ENCODE measurements at places on chromosomes 13 and 19.

DNA sequence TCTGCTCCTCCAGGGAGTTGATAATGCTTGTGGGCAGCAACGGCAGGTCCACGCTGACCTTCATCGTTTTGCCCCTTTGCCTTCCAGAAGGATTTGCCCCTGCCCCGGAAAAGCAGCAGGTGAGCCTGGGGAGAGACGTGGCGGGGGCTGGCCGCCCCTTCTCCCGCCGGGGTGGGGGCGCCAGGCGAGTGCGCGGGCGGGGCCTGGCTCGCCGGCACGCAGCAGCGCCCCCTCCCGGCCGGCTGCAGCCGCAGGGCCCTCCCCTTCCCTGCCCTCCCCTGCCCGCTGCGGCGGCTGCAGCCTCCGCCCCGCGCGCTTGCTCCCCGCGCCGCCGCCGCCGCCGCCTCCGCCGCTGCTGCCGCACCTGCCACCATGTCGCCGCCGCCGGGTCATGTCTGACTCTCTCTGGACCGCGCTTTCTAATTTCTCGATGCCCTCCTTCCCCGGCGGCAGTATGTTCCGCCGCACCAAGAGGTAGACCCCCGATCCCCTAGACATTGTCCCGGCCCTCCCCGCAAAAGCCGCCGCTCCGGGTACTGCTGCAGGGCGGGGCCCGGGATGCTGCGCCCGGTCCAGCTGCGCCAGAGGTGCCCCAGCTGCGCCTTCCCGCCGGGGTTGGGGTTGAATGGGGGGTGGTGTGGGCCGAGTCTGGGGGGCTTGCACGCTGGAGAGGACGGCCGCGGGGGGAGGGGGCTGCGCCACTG is at the start of gene MAST1:
TSS of gene MAST1 (plus strand) at position 334 of the 704 bp plus-strand sequence. CDS start at position 392, 58 bp downstream.
- DNase-seq = no peak

DNA sequence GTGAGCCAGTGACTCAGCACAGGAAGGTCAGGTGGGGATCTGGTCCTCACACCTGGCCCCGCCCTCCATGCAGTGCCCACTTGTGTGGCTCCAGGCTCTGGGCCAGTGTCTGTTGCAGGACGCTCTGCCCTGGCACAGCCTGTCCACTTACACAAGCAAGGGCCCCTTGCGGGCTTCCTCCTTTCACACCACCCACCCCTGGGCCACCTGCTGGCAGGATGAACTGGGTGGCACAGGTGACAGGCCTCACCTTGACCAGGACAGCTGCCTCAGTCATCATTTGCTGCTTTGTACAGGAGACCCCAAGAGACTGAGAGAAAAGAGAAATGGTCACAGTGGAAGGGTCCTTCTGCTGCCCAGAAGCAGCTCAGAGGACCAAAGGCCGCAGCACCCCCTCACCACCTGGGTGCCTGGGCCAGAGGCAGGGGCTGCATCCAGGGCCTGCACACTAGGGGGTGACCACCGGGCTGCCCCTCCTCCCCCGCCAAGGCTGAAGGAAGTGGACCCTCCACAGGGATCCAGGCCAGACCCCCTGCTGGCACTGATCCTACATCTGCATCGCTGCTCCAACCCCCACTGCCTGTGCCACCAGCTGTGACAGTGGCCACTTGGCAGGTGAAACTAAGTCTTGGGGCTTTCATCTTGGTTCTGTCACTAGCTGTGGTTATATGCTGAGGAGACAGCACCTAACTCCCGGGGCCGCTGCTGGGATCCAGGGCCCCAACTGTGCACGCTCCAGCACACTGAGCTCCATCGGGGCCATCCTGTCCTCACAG is 110.3 kb downstream of the TUBA3C start:
- DNase-seq = no peak

- DNase-seq = no peak
These were observed 19.7 kb upstream of the POP4 start for GRCh38 chr19:29586401-29586800.

GRCh38 chr13:38301236-38301635 is 48.4 kb upstream of the UFM1 start:
- DNase-seq = no peak

GRCh38 chr13:29830000-29830399 is 20.4 kb downstream of the UBL3 start:
- DNase-seq = no peak

DNA sequence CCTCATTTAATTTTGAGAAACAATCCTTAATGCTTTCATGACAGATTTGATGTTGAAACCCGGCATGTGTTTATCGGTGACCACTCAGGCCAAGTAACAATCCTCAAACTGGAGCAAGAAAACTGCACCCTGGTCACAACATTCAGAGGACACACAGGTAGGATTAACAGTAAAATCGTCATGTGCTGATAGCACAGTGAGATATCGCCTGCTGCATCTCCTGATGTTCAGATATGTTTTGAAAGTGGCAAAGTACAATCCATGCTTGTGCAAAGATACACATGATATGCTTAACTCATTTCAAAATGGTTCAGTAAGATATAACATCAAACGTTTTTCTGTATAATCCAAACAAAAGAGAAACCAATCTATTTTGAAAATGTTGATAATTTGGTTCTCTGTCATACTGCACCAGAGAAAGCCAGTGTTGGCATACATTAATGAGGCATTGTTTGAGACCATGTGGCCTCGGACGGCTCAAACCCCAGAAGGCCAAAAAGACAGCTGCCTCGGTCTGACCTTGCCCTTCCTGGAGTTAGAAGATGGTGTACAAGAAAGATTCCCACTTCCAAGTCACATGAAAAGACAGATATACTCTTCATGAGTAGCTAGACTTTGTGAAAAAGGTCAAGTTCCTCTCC is 76.2 kb downstream of the DHRS12 start:
- DNase-seq = no peak

GRCh38 chr19:1855828-1856255 is 7.5 kb downstream of the KLF16 start:
- no peak for DNase-seq

- no peak for DNase-seq
These were observed 6.2 kb downstream of the GPR4 start for GRCh38 chr19:45595814-45596213.

GRCh38 chr13:51999510-51999911 is 11.7 kb downstream of the ATP7B start:
- DNase-seq = no peak

DNA sequence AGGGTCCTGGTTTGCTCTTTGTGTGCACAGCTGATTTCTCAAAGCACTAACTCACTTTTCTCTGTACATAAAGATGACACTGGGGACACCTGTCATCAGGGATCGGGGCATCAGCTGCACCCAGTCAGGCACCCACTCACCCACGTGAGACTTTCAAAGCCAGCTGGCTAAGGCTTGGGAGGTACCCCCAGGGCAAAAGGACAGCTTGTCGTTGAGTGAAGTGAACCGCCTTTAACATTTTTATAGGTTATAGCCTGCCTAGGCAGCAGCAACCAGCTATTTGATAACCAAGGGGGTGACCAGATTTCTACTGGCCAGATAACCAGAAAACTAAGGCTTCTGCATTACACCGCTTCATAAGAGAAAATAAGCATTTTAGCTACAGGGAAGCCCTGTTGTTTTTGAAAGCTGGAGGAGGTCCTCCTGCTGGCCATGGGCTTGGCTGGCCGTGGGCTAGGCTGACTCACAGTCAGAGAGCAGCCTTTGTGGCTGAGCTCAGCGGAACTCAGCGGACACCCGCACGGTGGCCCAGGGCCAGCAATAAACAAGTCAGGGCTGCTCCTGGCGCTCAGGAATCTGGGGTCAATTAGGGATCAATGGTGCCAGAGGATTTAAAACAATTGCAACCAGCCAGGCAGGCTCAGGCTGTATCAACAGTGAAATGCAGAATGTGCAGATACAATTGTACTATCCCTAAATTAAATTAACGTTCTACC is 57.1 kb downstream of the ALOX5AP start:
- DNase-seq = no peak

- DNase-seq = no peak
These were observed 175.7 kb upstream of the UBL3 start for GRCh38 chr13:30026093-30026492.

DNA sequence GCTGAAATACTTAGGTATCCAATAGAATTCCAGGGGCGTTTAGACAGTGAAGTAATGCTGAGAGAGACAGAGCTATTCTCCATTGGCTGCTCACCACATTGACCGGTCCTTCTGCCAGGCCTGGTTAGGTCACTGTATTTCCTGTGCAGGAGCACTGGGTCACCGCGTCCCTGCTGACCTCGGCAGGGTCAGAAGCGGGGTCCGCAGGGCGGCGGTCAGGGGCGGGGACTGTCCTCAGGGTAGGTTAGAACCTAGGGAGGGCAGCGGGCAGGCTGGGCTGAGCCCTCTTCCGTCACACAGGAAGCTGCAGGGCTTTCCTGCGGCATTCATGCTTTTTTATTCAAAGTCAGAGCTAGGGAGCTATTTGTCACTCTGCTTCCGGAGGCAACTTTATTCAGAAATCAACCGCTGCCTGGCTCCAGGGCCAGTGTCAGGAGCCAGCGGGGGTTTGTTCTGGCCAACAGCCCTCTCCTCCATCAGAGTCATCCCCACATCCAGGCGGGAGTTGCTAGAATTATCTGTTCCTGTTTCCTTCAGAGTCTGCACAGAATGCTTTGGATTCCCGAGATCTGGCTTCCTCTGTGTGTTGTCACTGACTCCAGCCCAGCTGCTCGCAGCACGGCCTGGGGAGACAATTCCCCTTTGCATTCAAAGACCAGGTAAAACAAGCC is 81.2 kb upstream of the WASF3 start:
- DNase-seq = no peak

- no peak for DNase-seq
These were observed 4.3 kb downstream of the ZGLP1 start for GRCh38 chr19:10305139-10305806.

GRCh38 chr13:39186205-39186875 is 148.1 kb downstream of the NHLRC3 start:
- no peak for DNase-seq

DNA sequence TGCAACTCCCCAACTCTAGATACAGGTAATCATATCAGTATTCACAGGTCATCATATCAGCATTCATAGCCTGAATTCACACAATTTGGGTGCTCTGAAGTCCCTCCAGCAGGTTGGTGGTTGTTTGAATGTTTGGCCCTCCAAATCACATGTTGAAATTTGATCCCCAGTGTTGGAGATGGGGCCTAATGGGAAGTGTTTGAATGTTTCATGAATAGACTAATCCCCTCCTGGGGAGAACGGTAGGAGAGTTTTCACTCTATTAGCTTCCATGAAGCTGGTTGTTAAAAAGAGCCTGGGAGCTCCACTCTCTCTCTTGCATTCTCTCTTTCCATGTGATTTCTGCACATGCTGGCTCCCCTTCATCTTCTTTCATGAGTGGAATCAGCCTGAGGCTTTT is 288.6 kb upstream of the PCDH9 start:
- no peak for DNase-seq

- DNase-seq = no peak
These were observed 9.2 kb upstream of the ZNF358 start for GRCh38 chr19:7506385-7507328.

- no peak for DNase-seq
These were observed 125.0 kb upstream of the NBEA start for GRCh38 chr13:34816908-34817665.

GRCh38 chr13:23622985-23623384 is 52.8 kb downstream of the TNFRSF19 start:
- DNase-seq = no peak

DNA sequence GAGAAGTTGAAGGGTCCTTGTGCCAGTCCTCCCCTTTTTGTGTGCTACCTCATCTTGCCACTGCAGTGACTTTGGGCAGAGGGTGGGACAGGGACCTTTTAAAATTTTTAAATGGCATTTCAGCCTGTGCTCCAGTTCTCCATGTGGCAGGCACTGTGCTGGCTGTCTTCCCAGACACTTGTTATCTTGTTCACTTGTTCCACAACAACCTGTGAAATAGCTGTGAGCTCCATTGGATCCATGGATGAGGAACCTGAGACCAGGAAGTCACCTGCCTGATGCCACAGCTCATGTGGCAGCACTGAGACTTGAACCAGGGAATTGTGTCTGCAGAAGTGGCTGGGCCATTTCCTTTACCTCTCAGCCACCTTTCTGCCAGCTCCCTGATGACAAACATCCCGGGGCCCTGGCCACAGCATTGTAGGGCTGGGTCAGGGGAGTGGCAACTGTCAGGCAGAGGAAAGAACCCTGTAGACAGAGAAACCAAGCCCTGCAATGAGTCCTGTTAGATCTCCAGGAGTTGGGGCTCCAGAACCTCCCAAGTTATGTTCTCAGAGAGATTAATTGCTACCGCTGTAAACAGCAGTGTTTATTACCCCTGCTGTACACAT is 6.4 kb downstream of the EGLN2 start:
- DNase-seq = no peak

- DNase-seq = no peak
These were observed 78.8 kb downstream of the SPRY2 start for GRCh38 chr13:80262051-80262695.

GRCh38 chr19:56333506-56333905 is 18.9 kb upstream of the ZSCAN5A start:
- no peak for DNase-seq

DNA sequence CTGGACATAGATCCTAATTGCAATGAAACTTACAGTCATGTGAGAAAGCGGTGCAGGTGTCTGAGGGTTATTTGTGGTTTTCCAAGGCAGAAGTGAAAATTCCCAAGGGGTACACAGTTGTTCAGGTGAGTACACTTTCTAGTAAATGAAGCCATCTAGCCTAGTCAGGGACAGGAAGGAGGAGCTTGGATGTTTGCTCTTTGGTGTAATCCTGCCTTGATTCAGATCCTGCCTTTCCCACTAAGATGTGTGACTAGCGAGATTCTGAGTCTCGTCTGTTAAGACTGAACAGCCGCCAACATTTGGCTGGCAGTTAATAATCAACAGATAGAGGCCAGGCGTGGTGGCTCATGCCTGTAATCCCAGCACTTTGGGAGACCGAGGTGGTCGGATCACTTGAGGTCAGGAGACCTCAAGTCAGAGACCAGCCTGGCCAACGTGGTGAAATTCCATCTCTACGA is 2.5 kb downstream of the RPS9 start:
- DNase-seq = no peak

- DNase-seq = no peak
These were observed 472.8 kb downstream of the LIG4 start for GRCh38 chr13:107742544-107742943.

Data from SIG-M5 (cell line).